ENCODE measurements at places on chromosomes 6 and 20. TPM values are rescaled to one million over a fixed set of nuclear protein-coding genes. Genes with fewer than 3 reads are reported as not detected.

GRCh38 chr6:108102965-108103364, 28.4 kb upstream of the OSTM1 start:
- H3K36me3 ChIP-seq: no peaks in the 10 kb centered on the region
- H3K27ac ChIP-seq: no peak overlapping the region
- H3K4me3 ChIP-seq: no peak overlapping the region
- H3K4me1 ChIP-seq: no peaks in the 10 kb centered on the region

GRCh38 chr20:36805396-36805795, 31.8 kb upstream of the DSN1 start:
- H3K36me3 ChIP-seq: peaks cover 10% of the 10 kb centered on the region
- no peak overlapping the region for H3K4me3 ChIP-seq
- DNase-seq: no peak
- H3K27me3 ChIP-seq: no peaks in the 10 kb centered on the region
- H3K27ac ChIP-seq: no peak overlapping the region
- no peaks in the 10 kb centered on the region for H3K4me1 ChIP-seq

GRCh38 chr20:19658137-19658536, 99.9 kb upstream of the RIN2 start:
- no peaks in the 10 kb centered on the region for H3K36me3 ChIP-seq
- H3K27ac ChIP-seq: no peak overlapping the region
- H3K27me3 ChIP-seq: no peaks in the 10 kb centered on the region

DNA sequence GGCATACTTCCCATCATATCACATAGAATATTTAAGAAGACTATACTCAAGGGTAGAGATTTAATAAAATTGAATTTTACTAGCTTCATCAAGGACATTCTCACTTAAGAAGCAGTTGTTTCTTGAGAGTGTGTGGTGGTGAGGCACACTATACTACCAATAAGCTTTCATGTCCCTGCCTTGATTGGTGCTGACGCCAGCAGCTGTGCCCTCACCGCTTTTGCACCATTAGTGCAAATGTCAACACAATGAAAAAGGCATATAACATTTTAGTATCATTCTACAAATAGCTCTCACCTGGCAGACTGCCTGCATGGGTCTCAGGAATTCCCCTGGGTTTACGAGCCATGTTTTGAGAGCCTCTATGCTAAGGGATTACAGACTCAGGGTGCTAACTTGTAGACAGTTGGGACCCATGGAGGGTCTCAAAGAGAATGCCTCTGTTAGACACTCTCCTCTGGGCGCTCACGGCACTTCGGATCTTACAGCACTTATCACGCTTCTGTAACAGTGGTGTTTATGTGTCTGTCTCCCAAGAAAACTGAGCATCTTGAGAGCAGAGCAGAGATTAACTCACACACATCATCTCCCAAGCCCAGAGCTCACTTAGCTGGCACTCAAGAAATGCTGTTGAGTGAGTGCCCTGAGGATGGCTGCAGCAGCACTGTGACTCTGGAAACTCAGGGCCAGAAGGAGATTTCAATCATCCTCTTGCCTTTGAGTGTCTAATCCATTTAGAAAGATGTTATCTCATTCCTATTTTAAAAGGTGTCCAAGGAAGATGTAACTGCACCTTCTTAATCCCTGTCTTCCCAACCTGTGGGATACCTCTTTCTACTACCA, 143.3 kb upstream of the GPR6 start:
- no peaks in the 10 kb centered on the region for H3K36me3 ChIP-seq
- DNase-seq: no peak
- H3K27me3 ChIP-seq: no peaks in the 10 kb centered on the region
- H3K27ac ChIP-seq: no peak overlapping the region

DNA sequence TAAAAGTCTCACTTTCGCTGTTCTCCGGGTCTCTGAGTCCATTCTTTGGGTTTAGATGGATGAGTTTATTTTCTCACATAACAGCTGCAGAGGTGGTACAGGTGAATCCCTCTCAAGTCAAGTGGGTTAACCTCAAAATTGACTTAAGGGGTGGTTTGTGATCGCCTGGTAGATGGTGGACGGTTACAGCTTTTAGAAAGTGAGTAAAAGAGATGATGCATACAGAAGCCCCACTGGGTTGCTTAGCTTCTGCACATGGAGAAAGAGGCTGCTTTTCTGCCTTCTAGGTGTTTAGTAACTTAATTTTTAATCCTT, 146.7 kb downstream of the TRIM27 start:
- H3K27ac ChIP-seq: no peak overlapping the region
- no peak overlapping the region for H3K4me3 ChIP-seq
- no peaks in the 10 kb centered on the region for H3K36me3 ChIP-seq
- no peak for DNase-seq

GRCh38 chr6:14641423-14642135, 524.0 kb downstream of the CD83 start:
- no peak overlapping the region for H3K4me3 ChIP-seq
- H3K27me3 ChIP-seq: no peaks in the 10 kb centered on the region
- no peak overlapping the region for H3K27ac ChIP-seq

DNA sequence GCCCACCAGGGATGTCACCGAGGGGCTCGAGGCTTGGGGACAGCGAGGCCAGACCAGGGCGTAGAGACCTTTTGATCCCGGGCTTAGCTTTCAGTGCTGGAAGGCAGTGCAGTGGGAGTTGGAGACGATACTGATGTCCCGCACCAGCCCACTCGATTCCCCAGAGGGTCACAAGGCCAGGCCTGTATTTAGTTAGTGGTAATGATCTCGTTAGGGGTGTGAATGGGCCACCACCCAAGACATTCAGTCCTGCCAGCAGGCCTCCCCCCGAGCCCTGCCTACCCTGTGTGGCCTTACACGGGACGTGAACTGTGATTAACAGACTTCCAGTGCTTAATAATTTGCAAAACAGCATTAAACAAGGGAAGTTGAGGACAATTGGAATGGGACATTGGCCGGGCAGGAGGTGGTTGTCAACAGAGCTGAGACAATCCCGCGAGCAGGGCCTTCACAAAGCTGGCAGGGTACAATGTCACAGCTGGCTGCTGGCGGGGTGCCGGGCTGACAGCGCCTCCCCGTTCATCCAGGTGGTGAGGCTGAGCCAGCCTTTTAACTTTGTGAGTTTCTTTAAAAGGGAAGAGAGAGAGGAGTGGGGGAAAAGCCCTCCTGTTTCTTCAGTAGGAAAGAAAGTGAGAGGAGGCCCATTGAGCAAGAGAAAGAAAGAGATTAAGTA, 175.3 kb upstream of the RALGAPA2 start:
- no peaks in the 10 kb centered on the region for H3K27me3 ChIP-seq
- no peak for DNase-seq
- no peak overlapping the region for H3K4me3 ChIP-seq
- no peaks in the 10 kb centered on the region for H3K4me1 ChIP-seq
- H3K27ac ChIP-seq: no peak overlapping the region
- H3K36me3 ChIP-seq: no peaks in the 10 kb centered on the region

DNA sequence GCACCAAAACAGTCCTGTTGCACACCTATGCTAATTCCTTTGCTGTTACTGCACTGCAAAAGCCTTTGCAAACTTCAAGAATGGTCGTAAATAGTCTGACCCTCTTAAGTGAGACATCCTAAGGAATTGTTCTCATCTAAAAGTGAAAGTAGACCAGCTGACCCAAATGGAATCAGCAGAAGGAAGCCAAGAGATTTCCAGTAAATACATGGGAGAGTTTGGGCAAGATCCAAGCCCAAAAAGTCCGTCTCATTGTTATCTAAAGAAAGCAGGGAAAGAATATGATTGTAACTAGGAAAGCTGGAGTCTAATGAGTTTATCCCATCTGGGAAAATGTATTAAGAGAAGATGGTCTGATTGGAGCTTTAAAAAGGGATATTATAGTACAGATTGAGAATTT, 43.0 kb upstream of the HIVEP1 start:
- no peak overlapping the region for H3K27ac ChIP-seq
- peak overlapping the region; percentile 44 for H3K4me3 ChIP-seq
- no peaks in the 10 kb centered on the region for H3K36me3 ChIP-seq
- DNase-seq: no peak
- H3K27me3 ChIP-seq: no peaks in the 10 kb centered on the region

DNA sequence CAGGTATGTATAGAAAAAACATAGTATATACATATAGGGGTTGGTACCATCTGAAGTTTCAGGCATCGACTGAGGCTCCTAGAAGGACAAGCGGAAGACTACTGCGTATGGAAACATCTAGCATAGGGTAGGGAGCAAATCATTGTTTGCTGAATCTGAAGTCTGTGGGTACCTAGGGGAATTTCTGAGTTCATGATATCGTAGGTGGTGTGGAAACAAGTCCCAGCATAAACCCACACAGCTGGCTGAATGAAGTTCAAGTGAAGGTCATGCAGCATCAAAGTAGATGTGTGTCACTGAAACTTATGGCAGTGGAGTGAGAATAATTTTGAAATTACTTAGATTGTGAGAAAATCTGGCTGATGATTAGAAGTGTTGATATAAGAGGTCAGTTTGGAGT, 39.4 kb downstream of the MAP7 start:
- H3K27ac ChIP-seq: no peak overlapping the region
- no peaks in the 10 kb centered on the region for H3K36me3 ChIP-seq

GRCh38 chr6:22651731-22652130, 82.4 kb downstream of the HDGFL1 start:
- no peaks in the 10 kb centered on the region for H3K4me1 ChIP-seq
- H3K27ac ChIP-seq: no peak overlapping the region
- no peak overlapping the region for H3K4me3 ChIP-seq
- no peaks in the 10 kb centered on the region for H3K27me3 ChIP-seq
- H3K36me3 ChIP-seq: no peaks in the 10 kb centered on the region

The PNLDC1 gene
- total RNA-seq: not detected

The SLCO4A1 gene
- total RNA-seq: 14.6 TPM
